ENCODE measurements at places on chromosomes 4 and X.

- no peak for DNase-seq
Measured at GRCh38 chrX:100696699-100697351, 35.1 kb downstream of the SYTL4 start.

DNA sequence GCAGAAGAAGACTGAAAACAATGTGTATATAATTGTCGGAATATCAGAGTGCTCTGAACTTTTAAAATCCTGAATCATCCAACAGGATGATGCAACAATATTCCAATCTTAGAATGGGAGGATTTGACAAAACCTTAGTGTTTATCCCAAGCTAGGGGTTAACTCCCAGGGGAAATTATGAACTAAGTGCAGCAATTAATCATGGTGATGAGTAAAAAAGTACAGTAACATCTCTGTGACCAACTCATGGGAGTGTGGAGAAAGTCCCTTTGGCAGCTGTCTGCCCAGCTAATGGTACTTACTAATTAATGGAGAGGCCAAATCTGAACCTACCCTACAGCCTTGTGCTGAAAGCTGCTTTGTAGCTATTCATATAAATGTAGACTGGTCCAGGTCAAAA is 257.6 kb upstream of the DDX53 start:
- no peak for DNase-seq

GRCh38 chr4:85039526-85039925 is 73.0 kb upstream of the WDFY3 start:
- DNase-seq, result no peak

GRCh38 chr4:53060278-53060677 is 198.2 kb downstream of the RASL11B start:
- no peak for DNase-seq

DNA sequence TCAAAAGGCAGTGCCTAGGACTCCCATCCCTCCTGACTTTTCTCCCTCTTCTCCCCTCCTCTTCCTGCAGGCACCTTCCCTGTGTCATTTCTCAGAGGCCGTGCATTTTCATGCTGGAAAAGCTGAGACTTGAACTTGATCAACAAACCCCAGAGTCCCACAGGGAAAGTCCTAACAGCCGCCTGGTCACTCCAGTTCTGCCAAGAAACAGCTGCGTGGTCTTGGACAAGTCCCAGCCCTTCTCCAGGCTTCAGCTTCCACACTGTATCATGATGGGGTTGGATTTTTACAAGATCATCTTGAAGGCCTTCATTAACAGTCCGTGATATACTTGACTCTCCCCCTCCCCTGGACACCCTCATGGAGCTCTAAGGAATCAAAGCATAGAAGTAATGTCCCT is 366.0 kb downstream of the BCOR start:
- DNase-seq, result no peak

Data from right hindlimb (tissue), 1 donor.